Left hindlimb (tissue), 1 donor: ENCODE measurements at places on chromosomes 12 and 14.
A peak's percentile ranks its signal among the peaks of the same experiment; 100 is the strongest.

- DNase-seq: no peak
These were observed 35.5 kb downstream of the NCOR2 start for GRCh38 chr12:124531906-124532305.

- no peak for DNase-seq
These were observed 276.5 kb upstream of the NPAS3 start for GRCh38 chr14:32662211-32662610.

DNA sequence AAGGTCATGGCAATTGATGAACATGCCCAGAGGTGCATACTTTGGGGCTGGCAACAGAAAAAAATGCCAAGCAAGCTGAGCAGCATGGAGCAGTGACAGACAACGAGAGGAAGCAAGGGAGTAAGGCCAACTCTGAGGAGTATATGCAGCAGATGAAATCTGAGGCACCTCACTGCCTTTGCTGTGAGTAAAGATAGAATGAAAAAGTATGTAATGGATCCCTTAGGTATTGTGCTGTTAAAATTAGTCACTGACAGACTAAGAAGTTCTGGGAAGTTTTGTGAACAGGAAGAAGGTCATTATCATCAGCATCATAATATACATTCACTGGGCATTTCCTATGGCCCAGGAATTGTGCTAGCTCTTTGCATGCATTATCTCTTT is 269.9 kb downstream of the DUSP6 start:
- no peak for DNase-seq

GRCh38 chr12:117321572-117321971 is 39.9 kb downstream of the NOS1 start:
- no peak for DNase-seq

DNA sequence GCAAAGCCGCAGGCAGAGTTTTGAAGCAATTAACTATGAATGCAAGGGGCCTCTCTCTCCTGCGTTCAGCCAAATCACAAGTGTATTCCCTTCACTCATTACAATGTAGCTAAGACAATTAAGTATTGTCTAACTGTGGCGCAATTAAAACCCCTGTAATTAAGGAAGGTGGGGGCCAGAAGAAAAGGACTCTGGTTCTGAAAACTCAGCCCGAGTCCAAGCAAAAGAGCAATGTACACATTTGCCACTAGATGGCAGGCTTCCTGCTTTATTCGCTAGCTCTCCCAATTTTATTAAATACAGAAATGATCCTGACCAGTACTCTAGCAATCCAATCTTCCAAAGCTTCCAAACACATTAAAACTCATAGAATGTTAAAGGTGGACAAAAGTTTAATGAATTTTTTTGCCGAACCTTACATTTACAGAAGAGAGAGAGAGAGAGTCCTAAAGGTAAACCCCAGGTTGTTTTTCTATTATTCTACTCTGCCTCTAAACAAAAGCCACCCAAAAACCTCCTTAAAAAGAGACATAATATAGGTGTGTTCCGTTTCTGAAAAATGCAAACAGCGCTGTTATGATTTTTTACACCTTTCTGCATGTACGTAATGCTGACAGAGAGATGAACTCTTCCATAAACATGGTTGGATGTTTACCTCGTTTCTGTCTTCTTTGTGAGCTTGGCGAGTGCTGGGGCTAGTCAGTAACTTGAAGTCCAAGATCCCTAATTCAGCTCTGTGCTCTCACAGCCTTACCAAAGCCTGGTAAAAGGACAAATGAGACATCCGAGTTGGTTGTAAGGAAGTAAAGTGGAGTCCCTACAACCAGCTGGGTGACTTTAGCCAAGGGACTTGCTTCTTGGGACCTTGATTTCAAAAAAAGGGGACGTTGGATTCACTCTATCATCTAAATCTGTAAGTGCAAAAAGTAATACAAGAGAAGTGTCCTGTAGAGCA is 50.9 kb upstream of the VASH1 start:
- no peak for DNase-seq

DNA sequence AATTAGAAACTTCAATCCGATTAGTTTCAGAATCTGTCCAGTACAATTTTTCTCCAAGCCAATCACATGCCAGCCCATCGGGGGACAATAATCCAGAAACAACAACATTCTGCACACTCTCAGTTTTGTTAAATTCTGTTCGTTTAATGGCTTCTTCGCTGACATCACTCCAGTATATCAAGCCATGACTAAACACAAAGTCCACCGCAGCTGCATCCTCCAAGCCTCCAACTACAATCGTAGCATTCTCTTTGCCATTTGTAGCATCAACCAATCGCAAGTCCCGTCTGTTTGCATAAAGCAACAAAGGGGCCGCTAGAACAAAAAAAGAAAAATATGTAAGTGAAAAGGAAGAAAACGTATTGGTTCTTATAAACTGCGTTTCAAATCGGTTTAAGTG is 22.5 kb downstream of the LRP6 start:
- no peak for DNase-seq

DNA sequence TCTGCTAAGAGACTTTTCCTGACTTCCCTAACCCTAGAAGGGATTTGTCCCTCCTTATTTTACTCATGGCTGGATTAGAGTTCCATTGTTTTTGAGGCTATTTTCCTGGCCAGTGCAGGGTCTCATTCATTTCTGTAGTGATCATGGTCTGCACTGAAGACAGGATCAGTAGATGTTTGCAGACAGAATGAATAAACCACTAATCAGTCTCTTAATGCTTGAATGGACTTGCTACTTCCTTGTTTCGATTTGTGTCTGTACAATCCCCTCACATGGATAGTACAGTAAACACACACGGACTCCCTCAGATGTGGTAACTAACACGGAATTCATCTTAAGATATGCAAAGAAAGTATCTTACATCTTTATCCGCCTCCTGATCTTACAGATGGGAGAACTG is 102.6 kb upstream of the PRB2 start:
- no peak for DNase-seq

DNA sequence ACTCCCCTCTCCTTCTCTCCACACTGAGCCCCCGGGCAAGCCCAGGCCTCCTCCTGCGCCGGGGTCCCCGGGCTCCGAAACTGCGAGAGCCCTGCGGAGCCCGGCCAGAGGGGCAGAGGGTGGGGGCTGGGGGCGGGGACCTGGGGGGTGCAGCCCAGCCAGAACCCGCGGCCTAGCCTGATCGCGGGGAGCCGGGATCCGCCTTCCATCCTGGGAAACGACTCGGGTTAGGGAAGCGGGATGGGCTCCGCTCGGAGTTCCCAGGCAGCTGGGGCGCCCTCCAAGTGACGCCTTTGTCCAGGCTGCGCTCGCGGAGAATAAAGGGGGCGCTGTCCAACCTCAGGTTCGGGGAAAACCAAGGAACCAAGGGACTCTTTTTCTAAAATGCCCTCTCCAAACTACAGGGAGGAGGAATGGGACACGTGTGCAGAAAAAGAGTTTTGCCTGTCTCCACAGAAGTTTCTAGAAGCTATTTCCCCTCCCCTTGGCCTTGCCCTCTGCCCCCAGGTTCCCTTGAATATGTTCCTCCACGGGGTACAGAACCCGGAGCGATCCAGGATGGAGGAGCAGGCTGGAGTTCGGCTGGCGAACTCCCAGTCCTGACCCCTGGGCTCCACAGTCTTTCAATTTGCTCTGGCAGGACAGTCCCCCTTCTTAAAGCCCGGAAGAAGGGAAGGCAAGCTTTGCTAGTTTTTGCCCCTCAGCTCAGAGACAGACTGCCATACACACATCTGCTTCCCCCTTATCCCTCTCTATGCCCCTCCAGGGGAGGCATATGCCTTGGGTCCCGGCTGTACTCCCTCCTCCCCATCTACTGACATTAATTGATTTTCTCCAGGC is 13.9 kb downstream of the NKX2-1 start:
- DNase-seq: no peak

DNA sequence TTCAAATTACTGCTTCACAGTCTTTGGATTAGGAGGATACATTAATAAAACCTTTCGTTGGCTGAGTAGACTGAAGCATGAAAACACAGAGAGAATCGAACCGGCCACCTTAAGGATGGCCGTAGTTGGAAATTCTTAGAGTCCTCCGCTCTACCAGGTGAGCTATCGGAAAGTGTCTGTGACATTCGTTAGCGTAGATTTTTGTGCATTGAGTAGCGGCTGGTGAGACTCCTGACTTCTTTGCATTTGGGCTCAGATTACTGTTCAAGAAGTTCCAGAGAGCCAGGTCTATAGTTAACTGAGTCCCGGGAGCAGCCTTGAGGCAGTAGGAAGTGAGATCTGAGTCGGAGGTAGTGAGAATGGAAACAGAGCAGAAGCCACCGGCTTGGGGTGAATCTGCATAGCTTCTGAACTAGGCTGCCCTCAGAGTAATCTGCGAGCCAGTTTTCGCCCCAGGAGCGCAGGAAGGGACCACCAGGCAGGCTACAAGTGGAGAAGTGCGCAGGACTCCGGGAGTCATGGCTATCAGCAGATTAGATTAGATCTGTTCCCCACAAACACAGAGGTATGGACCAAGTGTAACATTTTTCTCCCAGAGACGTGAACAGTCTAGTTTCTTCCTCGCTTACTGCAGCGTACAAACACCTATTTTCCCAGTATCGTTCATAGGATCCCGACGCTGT is 11.0 kb downstream of the OR6S1 start:
- DNase-seq: no peak

DNA sequence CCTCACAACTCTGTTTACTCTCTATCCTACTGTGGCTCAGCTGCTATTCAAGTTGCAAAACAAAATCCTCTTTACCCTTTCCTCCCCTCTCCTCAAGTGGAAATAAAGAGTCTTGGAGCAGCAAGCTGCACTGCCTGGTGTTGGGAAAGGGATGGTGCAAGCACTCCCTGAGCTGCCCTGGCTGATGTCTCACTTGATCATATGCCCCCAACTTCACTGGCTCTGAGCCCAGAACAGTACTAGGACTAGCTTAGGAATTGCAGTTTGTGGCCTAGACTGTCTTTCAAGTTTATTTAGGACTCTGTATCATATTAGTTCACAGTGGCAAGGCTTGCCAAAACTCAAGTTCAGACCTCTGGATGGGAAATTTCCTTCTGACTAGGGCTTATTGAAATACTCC is 1683.8 kb upstream of the SEL1L start:
- no peak for DNase-seq

GRCh38 chr12:535396-535795 is 75.7 kb downstream of the B4GALNT3 start:
- DNase-seq: no peak

DNA sequence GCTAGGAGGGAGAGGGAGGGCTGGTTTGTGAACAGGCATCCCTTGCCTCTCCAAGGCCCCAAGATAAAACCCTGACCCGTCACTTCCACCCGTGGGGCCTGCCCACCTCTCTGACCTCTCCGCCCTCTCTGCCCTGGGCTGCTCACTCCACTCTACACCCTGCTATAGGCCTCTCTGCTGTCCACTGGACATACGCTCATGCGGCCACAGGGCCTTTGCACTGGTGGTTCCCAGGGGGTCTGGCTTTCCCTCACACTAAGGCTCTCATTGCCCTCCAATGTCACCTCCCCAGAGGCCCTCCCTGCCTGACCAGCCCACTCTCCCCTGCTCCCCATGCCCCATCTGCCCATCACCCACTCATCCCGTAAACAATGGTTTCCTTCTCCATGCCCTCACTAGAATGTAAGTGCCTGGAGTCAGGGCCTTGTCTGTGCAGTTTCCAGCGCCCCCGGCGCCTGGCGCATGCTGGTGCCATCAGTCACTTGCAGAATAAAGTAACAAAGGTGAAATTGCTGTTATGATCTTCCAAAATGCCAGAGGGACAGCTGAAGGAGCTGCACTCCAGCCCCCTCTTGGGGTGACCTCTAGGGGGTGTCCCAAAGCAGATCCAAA is 73.6 kb downstream of the RFLNA start:
- DNase-seq: no peak

DNA sequence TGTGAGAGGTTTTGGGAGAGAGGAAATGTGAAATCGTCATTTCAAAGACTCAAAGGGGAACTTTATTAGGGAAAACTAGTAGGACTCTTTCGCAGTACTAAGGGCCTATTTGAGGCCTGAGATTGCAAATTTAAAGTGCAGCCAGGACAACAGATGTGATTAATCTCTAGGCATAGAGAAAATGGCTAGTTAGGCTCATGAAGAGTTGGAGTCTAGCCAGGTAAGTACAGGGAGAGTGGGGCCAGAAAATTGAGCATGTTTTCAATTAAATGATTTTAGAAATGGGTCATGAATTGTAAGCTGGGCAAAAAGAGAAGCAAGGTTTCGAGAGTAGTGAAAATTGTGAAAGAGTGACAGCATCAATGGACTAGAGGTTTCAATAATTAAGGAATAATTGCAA is 91.9 kb upstream of the LMNTD1 start:
- no peak for DNase-seq

DNA sequence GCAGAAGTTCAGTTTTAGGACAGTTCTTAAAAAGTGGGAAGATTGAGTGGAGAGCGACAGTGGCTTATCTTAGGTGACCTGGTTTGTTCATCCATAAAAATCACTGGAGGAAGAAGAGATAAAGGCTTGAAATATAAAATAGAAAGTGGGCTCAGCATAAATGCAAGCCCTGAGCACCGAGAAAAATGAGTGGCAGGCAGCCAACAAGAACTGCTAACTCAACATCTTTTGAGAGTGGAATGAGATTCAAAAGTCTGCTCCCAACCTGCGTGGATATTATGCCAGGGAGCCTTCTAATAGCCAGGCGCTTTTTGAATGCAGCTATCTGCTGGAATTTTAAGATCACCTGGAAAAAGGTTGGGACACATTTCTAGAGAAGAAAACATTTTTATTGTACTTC is 666.5 kb downstream of the FLRT2 start:
- DNase-seq: no peak

GRCh38 chr14:29672831-29673230 is 254.8 kb downstream of the PRKD1 start:
- DNase-seq: no peak

- DNase-seq: no peak
These were observed 12.7 kb downstream of the SCYL2 start for GRCh38 chr12:100279607-100280244.

DNA sequence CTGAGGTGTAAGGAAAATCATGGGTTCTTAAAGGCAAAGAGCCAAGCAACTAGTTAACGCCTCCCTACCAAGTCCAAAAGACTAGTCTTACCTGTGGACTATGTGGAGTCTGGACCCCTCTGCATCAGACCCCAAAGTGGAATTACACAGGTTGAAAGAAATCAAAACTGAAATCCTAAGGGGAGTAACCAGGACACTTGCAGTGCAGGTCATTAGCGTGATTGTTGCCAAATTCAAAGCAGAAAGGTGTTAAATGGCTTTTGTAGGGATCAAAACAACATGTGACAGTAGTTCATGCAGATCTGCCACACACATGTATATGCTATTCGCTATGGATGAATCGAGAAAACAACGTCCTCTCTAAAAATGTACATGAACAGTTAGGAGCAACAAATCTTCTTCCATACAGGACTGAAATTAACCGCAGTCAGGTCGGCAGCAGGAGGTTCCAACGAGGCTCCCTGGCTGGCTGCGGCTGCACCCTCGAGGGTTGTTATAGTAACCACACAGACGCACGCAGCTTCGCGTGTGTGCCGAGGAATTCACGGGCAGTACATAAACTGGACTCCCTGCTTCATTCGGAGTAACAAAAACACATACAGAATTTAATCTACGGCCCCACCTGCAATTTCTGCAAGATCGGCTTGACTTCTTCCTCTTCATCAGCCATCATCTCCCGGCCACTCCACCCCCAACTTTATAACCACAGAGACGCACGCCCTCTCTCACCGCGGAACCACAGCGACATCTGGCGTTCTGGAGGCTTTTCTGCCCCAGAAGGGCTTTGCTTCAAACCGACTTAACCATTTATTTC is at the start of gene TTC5:
Gene TTC5 (minus strand): TSS at position 687 of the 814 bp plus-strand sequence. CDS start 14 bp downstream, at position 673.
- DNase-seq: peak; percentile 91
